NT2/D1 (cell line): ENCODE measurements at places on chromosomes 5 and 9.

- no peak for DNase-seq
These were observed 481 bp downstream of the MRPL36 start for GRCh38 chr5:1799110-1799601.

DNA sequence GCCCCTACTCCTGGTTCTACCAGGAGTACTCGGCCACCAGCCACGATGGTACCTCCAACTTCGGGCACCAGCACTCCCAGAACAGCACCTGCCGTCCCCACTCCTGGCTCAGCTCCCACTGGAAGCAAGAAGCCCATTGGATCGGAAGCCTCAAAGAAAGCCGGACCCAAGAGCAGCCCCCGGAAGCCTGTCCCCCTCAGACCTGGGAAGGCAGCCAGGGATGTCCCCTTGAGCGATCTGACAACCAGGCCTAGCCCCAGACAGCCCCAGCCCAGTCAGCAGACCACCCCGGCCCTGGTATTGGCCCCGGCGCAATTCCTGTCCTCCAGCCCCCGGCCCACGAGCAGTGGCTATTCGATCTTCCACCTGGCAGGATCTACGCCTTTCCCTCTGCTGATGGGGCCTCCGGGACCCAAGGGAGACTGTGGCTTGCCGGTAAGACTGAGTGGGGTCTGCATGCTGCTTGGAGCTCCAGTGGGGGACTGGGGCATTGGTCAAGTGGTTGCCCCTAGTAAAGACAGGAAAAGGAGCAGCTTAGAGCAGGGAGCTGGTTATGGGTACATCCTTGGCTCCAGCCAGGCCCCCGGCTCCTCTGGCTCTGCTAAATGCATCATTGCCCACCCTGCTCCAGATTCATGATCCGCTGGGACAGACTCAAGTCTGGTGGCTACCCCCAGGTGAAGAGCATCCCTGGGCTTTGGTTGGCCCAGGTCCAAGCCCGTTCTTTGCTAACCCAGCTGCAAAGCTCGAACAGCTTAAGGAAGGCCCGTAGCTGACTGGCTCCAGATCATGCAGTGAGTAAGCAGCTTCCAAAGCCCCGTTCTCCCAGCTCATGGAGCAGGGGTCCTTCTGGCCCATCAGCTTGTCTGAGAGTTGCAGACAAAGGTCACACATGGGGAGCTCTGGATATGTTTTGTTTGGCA, 14.0 kb downstream of the COL27A1 start:
- no peak for DNase-seq

GRCh38 chr9:76571288-76571687, 112.3 kb downstream of the GCNT1 start:
- DNase-seq = no peak

DNA sequence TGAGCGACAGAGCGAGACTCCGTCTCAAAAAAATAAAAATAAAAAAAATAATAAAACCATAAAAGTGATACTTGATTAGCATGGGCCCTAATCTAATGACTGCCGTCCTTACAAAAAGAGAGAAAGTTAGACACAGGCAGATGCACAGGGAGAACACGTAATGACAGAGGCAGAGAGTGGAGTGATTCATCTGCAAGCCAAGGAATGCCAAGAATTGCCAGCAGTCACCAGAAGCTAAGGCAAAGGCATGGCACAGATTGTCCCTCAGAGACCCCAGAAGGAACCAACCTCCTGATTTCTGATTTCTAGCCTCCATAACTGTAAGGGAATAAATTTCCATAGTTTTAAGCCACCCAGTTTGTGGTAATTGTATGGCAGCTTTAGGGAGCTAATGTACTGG, 79.6 kb upstream of the FREM1 start:
- no peak for DNase-seq

DNA sequence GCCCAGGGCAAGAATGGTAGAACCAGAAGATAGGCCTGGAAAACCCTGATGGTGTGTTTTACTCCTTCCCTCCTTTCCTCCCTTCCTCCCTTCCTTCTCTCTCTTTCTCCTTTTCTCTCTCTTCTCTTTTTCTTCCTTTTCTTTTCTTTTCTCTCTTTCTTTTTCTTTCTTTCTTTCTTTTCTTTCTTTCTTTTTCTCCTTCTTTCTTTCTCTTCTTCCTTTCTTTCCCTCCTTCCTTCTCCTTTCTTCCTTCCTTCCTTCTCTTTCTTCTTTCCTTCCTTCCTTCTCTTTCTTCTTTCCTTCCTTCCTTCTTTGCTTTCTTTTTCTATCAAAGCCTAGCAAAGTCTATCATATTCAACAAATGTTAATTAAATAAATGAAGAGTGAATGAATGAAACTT, 24.0 kb upstream of the UBE2QL1 start:
- DNase-seq = no peak

DNA sequence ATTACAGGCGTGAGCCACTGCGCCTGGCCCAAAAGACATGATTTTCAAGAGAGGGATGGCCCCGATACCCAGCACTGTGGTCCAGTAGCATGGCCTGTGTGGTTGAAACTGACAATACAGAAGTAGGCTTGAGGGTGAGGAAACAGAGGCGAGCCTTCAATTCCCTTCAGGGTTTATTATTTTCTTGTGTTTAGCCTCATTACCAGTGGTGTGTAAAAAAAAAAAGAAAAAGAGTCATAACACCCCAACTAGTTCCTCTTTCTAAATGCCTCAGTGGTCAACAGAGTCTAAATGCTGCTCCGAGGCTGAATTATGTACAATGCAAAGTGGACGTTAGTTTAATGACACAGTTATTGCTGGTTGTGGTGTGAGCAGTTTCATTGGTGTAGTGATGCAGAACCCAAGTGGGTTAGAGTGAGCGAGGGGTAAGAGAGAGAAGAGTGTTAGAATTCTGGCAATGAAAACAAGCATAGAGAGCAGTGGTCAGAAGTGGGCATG, 58.8 kb downstream of the SNX30 start:
- DNase-seq = no peak

- no peak for DNase-seq
These were observed 368.4 kb upstream of the GRAMD2B start for GRCh38 chr5:126054577-126055347.

DNA sequence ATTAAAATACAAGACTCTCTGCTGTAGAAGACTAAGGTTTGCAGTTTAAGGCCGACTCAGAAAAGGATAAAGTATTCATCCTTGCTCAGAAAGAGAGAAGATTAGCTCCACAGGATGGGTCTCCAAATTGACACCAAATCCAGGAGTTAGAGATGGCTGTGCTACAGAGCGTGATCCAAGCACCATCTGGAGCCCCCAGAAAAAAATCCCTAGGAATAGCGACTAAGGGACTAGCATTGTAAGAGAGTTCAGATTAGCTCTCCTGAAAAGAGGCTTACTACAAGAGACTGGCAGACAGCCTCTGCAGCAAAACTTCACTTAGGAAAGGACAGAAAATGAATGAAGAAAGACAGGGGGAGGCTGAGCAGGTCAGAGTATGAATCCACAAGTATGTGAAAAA, 3.7 kb downstream of the SIL1 start:
- DNase-seq = no peak

GRCh38 chr5:2813678-2814077, 62.2 kb upstream of the IRX2 start:
- DNase-seq = no peak

GRCh38 chr5:584216-584615, 27.9 kb upstream of the CEP72 start:
- DNase-seq = no peak

DNA sequence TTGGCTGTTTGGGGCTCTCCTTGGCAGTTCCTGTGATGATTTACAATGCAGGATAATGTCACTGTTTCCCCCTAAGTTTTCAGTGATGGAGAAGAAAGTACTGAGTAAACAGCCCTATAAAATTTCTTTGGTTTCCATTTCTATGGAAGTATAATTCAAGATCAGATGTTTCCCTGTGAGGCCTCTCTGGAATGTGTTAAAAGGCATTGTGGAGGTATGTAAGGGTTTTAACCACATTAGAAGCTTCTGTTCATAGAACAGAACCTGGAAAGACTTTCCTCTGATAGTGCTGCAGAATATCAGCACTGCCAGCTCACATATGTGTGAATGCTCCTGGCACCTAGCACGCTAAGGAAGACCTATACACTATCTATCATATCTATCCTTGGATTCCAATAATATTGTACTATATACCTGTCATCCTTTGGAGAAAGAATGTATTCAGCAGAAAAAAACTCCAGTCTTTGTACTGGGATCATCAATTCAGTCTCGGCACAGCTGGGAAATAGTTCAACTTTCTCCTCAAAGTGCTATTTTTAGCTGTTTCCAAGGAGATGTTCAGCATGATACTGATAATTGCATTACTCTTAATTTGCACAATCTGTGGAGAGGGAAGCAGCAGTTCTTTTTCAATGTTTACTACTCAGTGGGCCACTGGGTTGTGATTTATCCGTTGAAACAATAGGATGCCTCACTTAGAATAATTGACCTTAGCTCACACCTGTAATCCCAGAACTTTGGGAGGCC, 21.9 kb downstream of the TTC1 start:
- no peak for DNase-seq

GRCh38 chr5:169812786-169813185, 167.5 kb downstream of the INSYN2B start:
- no peak for DNase-seq

- no peak for DNase-seq
These were observed 115.2 kb upstream of the RAPGEF1 start for GRCh38 chr9:131854896-131855613.

DNA sequence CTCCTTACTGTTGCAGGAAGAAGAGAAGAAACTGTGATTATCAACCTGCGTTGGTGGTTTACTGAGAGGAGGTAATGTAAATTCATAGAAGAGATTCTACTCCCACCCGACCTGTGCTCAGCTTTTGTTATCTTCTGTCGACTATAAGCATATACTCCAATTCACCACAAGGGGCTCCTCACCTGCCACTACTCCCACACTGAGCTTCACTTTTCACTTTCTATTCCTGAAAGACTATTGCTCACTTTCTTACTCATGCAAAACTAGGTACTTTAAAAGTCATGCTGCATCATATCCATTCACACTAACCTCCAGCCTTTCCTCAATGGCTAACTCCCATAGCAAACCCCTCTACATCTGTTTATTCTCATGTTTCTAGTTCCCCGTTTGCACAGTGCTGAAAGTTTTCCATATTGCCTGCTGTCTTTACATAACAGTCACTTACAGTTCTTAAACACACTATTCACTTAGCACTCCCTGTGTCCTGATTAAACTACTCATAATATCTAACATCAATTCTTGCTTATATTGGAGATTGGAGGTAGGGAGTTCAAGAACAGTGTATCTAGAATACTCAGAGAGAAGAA, 1062.6 kb downstream of the NR2F1-AS1 start:
- DNase-seq = no peak

DNA sequence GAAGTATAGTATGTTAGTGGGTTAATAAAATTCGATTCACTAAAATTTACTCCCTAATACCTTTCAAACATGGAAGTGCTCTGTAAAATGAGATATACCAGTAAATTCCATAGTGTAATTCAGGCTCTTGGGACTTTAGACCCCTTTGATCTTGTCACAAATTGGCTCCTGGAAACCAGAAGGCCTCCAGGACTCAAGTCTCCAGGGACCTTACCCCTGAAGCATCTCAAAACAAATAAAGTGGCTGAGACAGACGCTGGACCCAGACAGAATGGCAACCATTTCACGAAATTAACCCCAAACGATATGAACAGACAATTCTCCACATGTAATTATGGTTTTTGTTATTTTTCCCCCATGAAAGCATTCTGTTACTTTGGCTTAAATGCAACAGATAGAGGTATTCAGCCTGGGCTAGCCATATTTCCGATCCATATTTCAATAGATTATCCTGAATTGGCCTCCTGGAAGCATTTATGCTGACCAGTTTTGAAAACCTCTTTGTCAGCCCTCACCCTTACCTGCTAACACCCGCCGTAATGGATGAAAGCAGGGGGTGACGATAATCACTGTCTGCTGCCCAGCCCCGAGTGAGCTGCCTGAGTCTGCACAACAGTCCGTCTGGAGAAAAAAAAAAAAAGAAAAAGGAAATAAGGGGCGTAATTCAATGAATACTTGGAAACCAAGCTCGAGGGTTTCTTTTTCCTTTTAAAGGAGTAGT, 34.1 kb upstream of the EFNA5 start:
- no peak for DNase-seq

DNA sequence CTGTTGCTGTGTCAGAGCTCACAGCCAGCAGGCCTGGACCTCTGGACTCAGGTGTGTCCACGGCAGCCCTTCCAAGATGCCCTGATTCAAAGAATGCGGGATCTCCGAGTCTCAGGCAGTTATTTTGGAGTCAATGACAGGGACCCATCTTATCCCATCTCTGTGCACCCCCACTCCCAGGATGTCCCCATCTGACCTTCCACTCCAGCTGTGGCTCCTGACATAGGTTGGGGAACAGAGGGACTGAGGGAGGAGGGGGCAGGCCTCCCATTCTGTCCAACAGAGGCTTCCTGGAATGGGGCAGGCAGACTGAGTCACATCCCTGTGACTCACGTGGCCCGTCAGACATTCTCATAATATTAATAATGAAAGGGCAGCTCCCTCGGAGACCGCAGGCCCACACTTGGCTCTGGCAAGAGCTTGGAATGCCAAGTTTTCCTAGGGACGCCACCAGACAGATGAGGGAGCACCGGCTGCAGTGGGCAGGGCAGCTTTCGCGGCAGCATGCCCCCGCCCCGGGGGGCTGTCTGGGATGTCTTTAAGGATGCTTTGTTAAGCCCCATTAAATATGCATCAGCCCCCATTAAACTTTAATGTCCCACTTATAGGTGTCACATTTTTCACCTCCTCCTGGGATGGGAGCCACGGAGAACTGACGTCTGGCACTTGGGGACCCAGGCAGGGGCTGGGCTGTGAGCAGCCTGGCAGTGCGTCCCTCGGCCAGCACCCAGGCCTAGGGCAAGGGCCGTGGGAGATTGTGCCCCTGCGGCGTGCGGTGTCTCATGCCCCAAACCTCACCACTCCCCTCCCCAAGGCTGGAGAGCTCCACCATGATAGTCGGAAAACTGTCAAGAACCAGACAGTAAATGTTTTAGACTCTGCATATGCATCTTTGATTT, 23.6 kb upstream of the FIBCD1 start:
- DNase-seq = no peak

GRCh38 chr5:16981700-16982099, 45.6 kb upstream of the MYO10 start:
- no peak for DNase-seq

DNA sequence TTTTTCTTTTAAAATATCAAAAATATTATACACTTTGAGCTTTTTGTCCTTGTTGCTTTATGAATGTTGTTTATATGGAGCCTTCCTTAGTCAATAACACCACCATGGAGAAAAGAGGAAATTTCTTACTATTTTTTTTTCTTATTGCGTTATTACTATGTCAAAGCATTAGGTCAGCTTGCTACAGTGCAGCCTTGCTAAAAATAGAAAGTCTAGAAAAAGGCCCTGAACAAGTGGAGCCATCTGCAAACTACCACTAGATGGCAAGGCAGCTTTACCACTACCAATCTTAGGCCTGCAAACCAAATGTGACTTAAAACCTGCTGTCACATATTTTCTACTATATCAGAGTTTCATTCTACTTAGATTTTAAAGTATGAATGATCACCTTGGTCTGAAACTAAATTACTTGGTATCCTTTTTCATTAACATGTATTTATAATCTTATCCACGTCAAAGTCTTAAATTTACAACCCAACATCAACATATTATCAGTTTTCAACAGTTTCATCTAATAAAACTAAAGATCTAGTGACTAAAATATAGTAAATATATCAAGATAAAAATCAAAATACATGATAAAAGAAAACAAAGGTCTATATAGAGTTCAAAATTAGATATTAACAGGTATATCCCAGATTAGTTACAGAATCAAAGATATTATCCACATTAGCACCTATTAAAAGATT, 113.1 kb upstream of the ACOT12 start:
- DNase-seq = peak; percentile 30
